Spleen (tissue), 13 donors: ENCODE measurements at places on chromosomes 6 and 20. TPM values are rescaled to one million over a fixed set of nuclear protein-coding genes. Genes with fewer than 3 reads are reported as not detected.

DNA sequence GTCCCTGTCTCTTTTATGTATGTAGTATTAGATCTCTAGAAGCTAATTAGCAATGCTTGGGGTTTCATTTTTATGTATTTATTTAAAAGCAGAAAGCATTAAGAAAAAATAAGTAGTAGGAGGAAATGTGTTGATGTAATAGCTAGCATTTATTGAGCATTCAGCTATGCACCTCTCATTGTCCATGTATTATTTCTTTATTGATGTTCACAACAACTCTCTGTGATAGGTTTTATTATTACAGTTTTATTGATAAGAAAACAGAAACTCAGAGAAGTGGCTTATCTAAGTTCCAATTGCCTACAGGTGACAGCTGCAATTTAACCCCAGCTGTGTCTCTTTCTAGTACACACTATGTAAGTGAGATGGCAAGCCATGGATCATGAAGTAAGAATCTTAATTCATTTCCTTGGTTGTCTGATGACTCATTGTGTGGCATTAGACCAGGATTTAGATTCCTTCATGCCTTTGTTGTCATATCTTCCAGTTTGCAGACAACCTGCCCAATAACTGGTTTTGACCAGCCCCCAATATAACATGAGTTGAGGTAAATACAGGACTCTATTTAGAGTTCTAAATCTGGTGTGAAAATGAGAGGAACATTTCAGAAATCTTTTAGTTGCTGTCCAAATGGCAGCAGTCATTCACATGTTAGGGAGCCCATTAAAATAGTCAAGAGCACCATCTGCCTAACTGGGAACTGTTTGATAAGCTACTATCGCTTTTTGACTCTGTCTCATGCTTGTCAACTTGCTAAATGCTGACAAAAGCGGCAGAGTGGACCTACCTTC lies 170.8 kb upstream of the PHACTR1 start:
- H3K4me3 ChIP-seq, result no peak overlapping the region
- H3K27me3 ChIP-seq, result no peaks in the 10 kb centered on the region
- no peaks in the 10 kb centered on the region for H3K36me3 ChIP-seq
- no peak for DNase-seq
- no peaks in the 10 kb centered on the region for H3K4me1 ChIP-seq
- no peak overlapping the region for H3K27ac ChIP-seq

GRCh38 chr6:5486214-5486613 lies 224.9 kb downstream of the FARS2 start:
- no peaks in the 10 kb centered on the region for H3K4me1 ChIP-seq
- H3K27me3 ChIP-seq, result no peaks in the 10 kb centered on the region
- DNase-seq, result no peak

DNA sequence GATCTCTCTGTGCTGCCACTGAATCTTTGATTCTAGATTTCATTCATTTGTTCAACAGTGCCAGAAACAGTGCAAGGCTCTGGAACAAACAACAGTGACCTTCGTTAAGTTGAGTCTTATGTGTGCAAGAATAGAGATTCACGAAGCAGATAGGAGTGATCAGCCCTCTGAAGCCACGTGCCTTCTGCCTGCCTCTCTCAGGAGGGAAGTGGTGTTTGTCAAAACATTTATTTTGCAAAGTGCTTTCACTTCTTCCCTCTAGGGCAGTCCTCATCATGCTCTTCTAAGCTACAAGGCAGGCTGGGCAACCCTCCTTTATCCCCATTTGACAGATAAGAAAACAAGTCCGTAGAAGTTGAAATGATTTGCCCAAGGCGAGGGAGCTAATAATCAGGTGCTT lies 204.3 kb downstream of the TFAP2C start:
- H3K27ac ChIP-seq, result no peak overlapping the region
- no peaks in the 10 kb centered on the region for H3K36me3 ChIP-seq
- DNase-seq, result no peak

- no peak overlapping the region for H3K27ac ChIP-seq
- H3K36me3 ChIP-seq, result no peaks in the 10 kb centered on the region
- DNase-seq, result no peak
- H3K4me3 ChIP-seq, result no peak overlapping the region
Observed at GRCh38 chr6:106764353-106764980, 135.1 kb downstream of the QRSL1 start.

DNA sequence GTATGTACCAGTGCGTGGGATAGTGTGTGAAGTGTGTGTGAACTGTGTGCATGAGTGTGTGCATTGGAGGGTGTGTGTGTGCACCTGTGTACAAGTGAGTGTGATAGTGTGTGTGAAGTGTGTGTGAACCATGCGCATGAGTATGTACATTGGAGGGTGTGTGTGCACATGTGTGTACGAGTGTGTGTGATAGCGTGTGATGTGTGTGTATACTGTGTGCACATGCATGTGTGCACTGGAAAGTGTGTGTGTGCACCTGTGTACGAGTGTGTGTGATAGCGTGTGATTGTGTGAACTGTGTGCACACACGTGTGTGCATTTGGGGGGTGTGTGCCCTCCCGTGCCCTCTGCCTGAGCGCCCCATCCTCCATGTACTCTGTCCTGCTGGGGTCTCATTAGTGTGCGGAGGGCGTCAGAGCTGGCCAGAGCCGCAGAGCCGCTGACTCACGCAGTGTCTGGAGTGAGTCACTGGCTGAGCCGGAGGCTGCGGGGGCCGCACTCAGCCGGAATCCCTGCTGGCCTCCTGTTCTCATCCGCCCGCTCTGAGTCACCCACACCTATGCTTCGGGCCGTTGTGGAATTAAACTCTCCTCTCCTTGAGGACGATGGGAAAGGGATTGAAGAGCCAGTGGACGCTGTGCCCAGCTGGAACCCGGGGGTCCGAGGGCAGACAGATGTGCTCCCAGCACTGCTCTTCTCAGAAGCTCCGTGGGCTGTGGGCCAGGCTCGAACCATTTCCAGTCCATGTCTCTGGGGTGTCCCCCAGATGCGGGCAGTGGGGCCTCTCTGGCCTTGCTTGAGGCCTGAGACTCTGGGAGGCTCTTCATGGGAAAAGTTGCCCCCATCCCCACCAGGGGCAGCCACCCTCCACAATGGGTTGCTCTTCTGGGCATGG lies 27.3 kb upstream of the STX16 start:
- no peak overlapping the region for H3K4me3 ChIP-seq
- no peaks in the 10 kb centered on the region for H3K36me3 ChIP-seq
- DNase-seq, result peak; percentile 56
- H3K27ac ChIP-seq, result no peak overlapping the region

DNA sequence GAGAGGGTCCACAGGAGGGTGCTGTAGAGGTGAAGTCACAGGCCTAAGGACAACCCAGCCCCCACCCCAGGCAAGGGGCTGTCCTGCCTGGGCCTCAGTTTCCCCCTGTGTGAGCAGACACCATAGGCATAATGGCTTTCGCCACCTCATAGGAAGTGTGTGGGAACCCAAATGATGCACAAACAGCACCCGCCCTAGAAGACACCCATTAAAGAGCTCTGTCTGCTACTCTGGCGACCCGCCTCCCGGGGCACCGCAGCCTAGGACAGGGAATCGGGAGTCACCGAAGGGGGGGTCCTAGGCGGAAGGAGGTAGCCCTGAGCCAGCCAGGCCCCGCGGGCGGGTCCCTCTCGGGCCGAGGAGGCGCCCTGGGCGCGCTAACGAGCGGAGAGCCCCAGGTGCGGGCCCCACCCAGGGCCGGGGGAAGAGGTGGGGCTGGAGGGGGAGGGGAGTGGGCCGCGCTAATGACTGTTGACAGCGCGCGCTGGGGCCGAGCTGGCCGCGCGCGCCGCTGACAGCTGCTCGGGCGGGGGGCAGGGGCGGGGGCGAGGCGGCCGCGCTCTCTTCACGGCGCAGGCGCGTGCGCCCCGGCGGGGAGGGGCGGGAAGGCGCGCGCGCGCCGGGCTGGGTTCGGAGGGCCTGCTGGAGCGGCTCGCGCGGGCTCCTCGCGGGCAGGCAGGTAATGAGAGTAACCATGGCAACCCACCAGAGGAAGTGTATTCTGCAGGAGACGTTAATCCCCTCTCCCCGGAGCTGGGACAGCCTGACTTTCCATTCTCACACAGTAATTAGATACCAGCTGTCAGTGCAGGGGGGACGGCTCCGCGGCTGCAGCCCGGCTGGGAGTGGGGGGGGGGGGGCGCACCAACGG lies 48.9 kb downstream of the NOL4L start:
- H3K27me3 ChIP-seq, result no peaks in the 10 kb centered on the region
- H3K36me3 ChIP-seq, result no peaks in the 10 kb centered on the region
- peak overlapping the region; percentile 93 for H3K27ac ChIP-seq
- DNase-seq, result peak; percentile 94

- DNase-seq, result no peak
- H3K36me3 ChIP-seq, result no peaks in the 10 kb centered on the region
- peak overlapping the region; percentile 71 for H3K27ac ChIP-seq
- H3K4me1 ChIP-seq, result peaks cover 55% of the 10 kb centered on the region
- no peak overlapping the region for H3K4me3 ChIP-seq
- no peaks in the 10 kb centered on the region for H3K27me3 ChIP-seq
Observed at GRCh38 chr6:139334806-139335446, 39.5 kb downstream of the CITED2 start.

- peak within 1 kb of the TSS; percentile 87 for H3K27ac ChIP-seq
- DNase-seq, result peak; percentile 96
- H3K36me3 ChIP-seq, result peaks cover 16% of the 10 kb centered on the region
- H3K27me3 ChIP-seq, result no peaks in the 10 kb centered on the region
- peaks cover 31% of the 10 kb centered on the region for H3K4me1 ChIP-seq
Observed at GRCh38 chr6:157323255-157323965, at the start of gene TMEM242. TMEM242 (minus strand) TSS chr6:157323519; CDS start chr6:157323499, 20 bp downstream.

GRCh38 chr6:4776131-4776492 lies at the start of gene CDYL:
CDYL (plus strand) TSS chr6:4776404; CDS start chr6:4776784, 380 bp downstream.
- no peaks in the 10 kb centered on the region for H3K36me3 ChIP-seq
- peaks cover 7% of the 10 kb centered on the region for H3K4me1 ChIP-seq
- DNase-seq, result peak; percentile 97
- peak within 1 kb of the TSS; percentile 94 for H3K27ac ChIP-seq

PFDN4 gene
- 56.8 TPM for total RNA-seq

DNA sequence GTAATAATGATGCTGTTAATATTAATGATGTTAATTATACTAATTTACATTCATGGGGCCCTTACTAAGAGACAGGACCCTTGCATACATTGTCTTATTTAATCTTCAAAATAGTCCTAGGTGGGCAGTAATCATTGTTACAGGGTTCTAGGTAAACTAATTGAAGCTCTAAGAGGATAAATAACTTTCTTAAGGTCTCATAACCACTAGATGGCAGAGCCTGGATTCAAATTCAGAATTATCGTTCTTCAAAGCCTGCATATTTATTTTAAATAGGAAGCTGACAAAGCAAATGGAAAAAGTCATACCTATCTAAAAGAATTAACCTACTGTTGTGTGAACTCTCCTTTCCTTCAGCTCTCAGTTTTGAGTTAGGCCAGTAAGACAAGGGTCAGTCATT lies 23.5 kb downstream of the PTCHD4 start:
- H3K4me1 ChIP-seq, result no peaks in the 10 kb centered on the region
- DNase-seq, result no peak
- no peaks in the 10 kb centered on the region for H3K27me3 ChIP-seq
- H3K4me3 ChIP-seq, result no peak overlapping the region
- no peak overlapping the region for H3K27ac ChIP-seq

- DNase-seq, result no peak
- H3K27ac ChIP-seq, result peak overlapping the region; percentile 92
- no peaks in the 10 kb centered on the region for H3K27me3 ChIP-seq
Observed at GRCh38 chr6:159043947-159044346, 844 bp downstream of the TAGAP start.

LHFPL5 gene
- total RNA-seq, result not detected

- no peak for DNase-seq
- no peak overlapping the region for H3K4me3 ChIP-seq
- no peaks in the 10 kb centered on the region for H3K27me3 ChIP-seq
- H3K27ac ChIP-seq, result no peak overlapping the region
Observed at GRCh38 chr20:16427571-16427970, 145.7 kb downstream of the KIF16B start.

DNA sequence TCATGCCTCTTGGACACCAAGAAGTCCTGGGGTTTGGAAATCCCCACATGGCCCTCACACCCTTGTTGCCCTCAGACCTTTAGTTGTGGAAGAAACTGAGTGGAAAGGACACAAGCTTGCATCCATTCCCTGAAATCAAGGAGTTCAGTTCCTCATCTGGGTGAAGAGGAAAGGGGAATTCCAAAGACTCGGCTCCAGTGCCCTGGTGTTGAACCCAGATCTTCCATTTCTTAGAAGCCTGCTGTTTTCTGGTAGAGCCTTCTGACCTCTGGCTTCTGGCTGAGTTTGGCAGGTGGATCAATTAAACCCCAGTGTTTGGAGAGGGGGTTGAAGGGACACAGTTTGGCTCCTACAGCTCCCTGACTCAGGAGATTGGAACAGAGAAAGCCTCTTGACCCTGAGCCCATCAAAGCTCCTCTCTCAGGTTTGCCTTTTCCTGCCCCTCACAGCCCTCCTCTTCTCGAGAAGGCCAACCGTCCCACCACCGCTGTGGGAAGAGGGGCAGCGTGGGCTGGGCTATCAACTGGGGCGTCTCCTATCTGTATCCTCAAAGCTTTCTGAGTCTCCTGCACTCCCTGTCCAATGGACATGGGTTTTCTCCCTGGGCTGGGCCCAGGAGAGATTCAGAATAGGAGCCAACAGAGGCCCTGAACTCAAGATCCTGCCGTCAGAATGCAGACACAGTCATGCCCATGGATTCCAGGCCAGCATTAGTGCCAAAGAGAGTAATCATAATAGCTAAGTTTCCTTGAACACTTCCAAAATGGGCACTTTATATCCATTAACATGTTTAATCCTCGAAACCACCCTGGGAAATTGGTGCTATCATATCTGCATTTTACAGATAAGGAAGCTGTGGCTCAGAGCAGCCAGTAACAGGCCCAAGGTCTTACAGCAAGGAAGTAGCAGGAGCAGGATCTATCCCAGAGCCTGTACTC lies 146.2 kb downstream of the VEGFA start:
- no peaks in the 10 kb centered on the region for H3K36me3 ChIP-seq
- peak overlapping the region; percentile 36 for H3K27ac ChIP-seq
- peaks cover 29% of the 10 kb centered on the region for H3K4me1 ChIP-seq
- no peak overlapping the region for H3K4me3 ChIP-seq

DNA sequence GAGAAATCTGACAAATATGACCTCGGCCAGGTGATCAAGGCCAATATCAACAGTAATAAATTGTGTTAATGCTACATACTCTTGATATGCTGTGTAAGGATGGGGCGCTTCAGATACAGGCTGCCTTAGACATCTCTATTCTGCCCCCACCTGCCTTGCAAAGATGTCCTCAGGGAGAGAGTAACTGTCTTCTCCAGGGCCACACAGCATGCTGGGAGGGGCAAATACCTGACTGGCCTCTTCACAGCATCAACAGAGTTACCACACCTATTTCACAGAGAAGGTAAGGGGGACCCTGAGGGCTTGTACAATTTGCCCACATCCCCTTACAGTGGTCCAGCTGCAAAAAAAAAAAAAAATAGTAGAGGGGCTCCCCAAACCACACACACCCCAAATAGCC lies 17.2 kb upstream of the KIAA1755 start:
- H3K36me3 ChIP-seq, result no peaks in the 10 kb centered on the region
- H3K27me3 ChIP-seq, result no peaks in the 10 kb centered on the region
- no peak overlapping the region for H3K4me3 ChIP-seq
- H3K27ac ChIP-seq, result no peak overlapping the region

GRCh38 chr6:116019428-116019827 lies 41.3 kb downstream of the FRK start:
- H3K4me3 ChIP-seq, result no peak overlapping the region
- H3K27ac ChIP-seq, result no peak overlapping the region
- DNase-seq, result no peak
- no peaks in the 10 kb centered on the region for H3K36me3 ChIP-seq
- H3K27me3 ChIP-seq, result no peaks in the 10 kb centered on the region
- peaks cover 40% of the 10 kb centered on the region for H3K4me1 ChIP-seq

GRCh38 chr20:57610261-57610952 lies 9.8 kb downstream of the ZBP1 start:
- no peak overlapping the region for H3K4me3 ChIP-seq
- H3K4me1 ChIP-seq, result no peaks in the 10 kb centered on the region
- peaks cover 89% of the 10 kb centered on the region for H3K36me3 ChIP-seq
- no peaks in the 10 kb centered on the region for H3K27me3 ChIP-seq

GRCh38 chr6:150212778-150213177 lies 69.9 kb downstream of the PPP1R14C start:
- H3K36me3 ChIP-seq, result no peaks in the 10 kb centered on the region
- H3K4me1 ChIP-seq, result peaks cover 8% of the 10 kb centered on the region
- no peak overlapping the region for H3K4me3 ChIP-seq
- no peaks in the 10 kb centered on the region for H3K27me3 ChIP-seq
